ENCODE measurements at places on chromosomes 5 and 9.

DNA sequence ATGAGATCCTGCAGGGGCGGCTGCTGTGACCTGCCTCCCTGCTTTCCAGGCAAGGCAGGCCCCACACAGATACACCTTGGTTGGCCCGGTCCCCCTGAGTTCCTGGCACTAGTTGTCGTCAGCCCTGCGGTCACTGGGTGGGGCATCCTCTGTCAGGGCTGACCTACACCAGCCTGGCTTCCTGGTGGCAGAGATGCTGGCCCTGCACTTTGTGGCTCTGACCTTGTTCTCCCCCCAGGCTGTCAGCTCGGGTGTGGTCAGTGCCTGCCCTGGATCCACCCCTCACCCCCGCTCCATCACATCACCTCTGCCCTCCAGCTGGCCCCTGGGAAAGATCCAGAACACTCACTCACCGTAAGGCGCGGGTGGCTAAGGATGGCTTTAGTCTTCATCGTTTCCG, 74.1 kb downstream of the PHF2 start:
- no peak for DNase-seq

- DNase-seq: no peak
Observed at GRCh38 chr9:115000217-115000639, 69.8 kb upstream of the TNFSF8 start.

GRCh38 chr9:91589101-91589553, 165.5 kb upstream of the NFIL3 start:
- DNase-seq: no peak

- no peak for DNase-seq
Observed at GRCh38 chr9:93576258-93577077, at the start of gene PHF2. TSS of gene PHF2 (plus strand) at chr9:93576584. CDS start at chr9:93576774, 190 bp downstream.
